Stimulated activated CD8-positive, alpha-beta memory T cell treated with anti-CD3 and anti-CD28 coated beads, Interleukin-2, amount 100 ng/mL, for 1 hour (primary cell): ENCODE measurements at places on chromosomes 16 and 17.

DNA sequence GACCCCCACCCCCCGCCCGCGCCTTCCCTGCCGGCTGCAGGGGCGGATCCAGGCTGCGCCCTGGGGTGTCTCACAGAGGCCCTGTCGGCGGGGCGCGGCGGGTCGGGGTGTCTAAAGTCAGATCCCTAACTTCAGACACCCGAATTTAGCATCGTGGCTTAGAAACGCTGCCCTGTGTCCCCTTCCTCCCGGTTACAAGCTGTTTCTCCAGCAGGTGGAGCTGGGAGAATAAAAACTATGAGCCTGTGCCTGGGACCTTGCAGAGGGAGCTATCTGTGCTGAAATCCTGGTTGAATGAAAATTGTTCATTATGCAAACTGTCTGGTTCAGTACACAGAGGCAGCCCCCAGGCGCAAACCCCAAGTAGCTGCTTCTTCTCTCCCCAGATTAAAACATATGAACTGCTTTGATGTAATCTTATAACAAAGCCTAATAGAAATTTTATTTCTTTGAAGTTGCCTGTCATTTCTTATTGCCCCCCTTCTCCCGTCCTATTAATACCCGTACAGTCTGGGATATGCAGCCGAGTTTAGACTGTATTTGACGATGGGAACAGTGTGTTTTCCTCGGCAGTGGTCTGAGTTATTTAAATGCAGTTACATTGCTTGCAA, 79.0 kb downstream of the RPA1 start:
- DNase-seq: no peak

- DNase-seq: no peak
Observed at GRCh38 chr17:17236295-17237025, 508 bp downstream of the FLCN start.

DNA sequence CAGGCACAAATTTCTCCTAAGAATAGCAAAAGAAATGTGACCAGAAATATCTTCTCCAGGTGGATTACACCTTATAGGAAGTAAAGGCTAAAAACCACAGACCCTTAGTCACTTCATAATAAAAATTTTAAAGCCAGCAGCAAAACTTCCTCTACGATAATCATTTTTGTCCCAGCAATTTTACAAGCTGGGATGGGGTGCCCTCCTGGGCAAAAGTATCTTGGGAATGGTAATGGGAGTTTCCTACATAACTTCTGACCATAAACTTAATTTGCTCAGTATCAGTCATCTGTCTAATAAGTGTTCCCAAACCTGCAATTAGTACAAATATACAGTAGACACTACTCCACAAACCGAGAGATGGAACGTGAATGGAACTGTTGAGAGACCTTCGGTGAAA, 3.0 kb downstream of the PHF12 start:
- no peak for DNase-seq

DNA sequence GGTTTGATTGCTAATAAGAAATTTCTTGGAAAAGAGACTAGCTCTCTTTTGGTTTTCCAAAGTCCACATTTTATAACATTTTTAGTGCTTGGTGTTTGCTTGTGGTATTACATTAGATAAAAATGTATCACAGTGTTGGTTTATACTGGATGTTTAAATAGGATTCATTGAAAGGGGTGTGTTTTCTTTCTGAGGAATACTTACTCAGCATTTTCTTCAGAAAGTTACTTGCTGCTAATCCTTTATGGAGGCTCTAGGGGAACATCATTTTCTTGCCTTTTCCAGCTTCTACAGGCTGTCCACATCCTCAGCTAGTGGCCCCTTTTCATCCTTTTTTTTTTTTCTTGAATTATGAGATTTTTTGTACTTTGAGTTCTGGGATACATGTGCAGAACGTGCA, 834 bp upstream of the KRT39 start:
- no peak for DNase-seq

DNA sequence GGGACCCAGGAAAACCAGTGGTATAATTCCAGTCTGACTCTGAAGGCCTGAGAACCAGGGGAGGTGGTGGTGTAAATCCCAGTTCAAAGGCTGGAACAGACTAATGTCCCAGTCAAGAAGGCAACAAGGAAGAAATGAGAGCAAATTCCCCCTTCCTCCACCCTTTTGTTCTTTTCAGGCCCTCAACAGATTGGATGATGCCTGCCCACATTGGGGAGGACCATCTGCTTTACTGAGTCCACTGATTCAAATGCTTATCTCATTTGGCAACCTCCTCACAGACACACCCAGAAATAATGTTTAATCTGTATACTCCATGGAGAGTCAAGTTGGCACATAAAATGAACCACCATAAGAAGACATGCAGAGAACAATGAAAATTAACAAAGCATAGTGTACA, 61.9 kb upstream of the CRYM start:
- DNase-seq: no peak

GRCh38 chr17:74465378-74466110, 890 bp upstream of the CD300A start:
- no peak for DNase-seq

DNA sequence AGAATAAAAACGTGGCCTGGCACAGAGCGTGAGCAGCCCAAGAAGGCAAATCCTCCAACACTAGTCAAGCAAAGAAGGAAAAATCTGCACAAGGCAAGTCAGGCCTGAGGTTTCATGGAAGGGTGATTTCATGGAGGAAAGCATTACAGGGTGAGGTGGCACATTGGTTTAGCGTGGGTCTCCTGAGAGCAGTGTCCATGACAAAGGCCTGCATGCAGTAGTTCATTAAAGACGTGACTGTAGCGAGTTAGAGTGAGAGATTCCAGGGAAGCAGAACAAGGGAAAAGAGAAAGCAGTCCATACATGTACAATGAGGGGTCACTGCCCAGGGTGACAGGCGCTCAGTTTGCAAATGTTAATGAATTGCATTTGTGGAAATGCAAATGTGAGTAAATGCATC, 285.0 kb upstream of the ERCC4 start:
- no peak for DNase-seq

DNA sequence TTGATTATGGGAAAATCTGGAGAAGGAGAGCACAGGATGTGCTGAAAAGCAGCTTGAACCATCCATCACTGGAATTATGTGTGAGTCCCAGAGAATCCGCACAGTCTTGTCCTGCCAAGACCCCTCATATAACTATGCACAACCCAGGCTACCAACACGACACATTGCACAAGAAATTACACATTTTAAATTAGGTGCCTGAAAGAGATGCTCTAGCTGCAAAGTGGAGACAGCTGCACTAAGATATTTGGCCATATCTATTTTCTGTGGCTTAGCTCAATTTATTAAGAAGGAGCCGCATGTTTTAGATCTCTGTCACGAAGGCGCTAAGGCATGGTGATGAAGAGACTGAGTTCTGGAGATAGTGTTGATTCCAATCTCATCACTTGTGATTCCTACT, 1308.4 kb downstream of the CDH8 start:
- DNase-seq: no peak

DNA sequence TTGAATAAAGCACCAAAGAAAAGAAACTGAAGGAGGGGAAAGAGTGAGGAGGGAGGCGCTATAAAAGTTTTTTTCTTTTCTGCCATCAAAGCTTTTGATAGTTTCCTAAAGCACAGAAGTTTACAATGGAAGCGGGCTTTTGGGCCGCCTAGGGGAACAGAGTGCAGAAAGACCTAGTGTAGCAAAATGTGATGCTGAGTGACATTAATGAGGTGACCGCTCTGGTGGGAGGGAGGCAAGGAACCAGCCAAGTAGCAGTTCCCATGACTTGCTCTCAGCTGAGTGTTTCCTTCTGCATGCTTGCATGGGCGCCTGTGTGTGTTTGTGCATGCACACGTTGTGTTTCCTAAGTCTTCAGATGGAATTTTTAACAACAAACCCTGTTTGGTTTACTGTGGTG, 15.5 kb downstream of the MSI2 start:
- no peak for DNase-seq

DNA sequence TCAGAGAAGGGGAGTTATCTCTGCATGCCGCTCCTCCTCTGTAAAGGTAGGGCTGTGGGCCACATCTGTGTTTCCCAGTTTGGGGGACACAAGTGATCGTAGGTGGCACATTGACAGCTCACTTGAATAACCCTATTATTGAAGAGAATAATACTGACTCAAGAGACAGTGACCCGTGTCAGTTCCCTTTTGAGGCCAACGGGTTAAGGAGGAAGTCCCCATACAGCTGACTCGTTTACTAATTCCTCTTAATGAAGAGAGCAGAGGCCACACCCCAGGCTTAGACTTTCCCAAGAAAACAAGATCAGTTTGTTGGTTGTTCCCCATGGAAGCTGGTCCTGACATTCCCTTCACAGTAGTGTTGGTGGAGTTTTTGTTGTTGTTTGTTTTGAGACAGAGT, 33.0 kb downstream of the IL4R start:
- no peak for DNase-seq

GRCh38 chr16:55828680-55829079, 4.2 kb downstream of the CES1 start:
- no peak for DNase-seq
